GM23248 (cell line): ENCODE measurements at places on chromosomes 7 and 10. TPM values are rescaled to one million over a fixed set of nuclear protein-coding genes. Genes with fewer than 3 reads are reported as not detected.

GRCh38 chr7:37377231-37377630 lies 71.4 kb downstream of the ELMO1 start:
- no peak for DNase-seq

DNA sequence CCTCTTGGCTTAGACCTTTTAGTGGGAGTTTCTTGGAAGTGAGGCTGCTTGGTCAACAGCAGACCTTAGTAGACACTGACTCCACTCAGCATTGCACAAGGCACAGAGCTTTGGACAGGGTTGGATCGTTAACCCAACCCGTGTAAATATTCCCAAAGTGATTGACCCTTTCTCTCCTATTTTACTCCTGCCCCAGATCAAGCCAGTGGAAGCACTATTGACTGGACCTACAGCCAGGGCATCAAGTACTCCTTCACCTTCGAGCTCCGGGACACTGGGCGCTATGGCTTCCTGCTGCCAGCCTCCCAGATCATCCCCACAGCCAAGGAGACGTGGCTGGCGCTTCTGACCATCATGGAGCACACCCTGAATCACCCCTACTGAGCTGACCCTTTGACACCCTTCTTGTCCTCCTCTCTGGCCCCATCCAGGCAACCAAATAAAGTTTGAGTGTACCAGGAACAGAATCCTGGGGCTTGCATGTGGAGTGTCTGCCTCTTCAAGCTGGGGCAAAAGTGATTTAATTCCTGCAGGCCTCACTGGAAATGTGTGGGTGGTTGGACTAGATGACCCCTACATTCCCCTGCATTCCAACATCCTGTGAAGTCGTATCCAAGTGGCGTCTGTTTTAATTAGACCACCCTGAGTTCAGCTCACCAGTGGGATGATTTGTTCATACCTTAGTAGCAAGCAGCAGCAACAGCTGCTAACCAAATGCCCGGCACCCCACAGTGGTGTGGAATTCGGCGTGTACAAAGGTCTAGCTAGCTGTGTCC lies 7.5 kb downstream of the CPA1 start:
- DNase-seq = no peak

GAD2 gene
- not detected in 2 replicates for total RNA-seq

DNA sequence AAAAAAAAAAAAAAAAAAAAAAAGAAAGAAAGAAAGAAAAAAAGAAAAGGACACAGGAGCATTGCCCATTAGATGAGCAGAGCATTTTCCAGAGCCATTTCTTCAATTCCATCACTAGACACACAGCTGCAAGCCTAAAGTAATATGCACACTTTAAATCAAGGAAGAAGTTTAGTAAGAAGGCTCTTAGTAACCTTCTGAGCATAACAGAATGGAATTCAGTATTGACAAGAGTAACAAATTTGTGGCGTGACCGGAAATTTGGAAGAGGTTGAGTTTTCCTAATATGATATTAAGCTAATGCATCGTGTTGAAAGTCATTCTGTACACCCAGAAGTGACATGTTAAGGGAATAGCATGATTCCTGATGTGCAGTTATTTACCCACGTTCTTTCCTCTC lies 35.3 kb downstream of the SMURF1 start:
- DNase-seq = peak; percentile 86

DNA sequence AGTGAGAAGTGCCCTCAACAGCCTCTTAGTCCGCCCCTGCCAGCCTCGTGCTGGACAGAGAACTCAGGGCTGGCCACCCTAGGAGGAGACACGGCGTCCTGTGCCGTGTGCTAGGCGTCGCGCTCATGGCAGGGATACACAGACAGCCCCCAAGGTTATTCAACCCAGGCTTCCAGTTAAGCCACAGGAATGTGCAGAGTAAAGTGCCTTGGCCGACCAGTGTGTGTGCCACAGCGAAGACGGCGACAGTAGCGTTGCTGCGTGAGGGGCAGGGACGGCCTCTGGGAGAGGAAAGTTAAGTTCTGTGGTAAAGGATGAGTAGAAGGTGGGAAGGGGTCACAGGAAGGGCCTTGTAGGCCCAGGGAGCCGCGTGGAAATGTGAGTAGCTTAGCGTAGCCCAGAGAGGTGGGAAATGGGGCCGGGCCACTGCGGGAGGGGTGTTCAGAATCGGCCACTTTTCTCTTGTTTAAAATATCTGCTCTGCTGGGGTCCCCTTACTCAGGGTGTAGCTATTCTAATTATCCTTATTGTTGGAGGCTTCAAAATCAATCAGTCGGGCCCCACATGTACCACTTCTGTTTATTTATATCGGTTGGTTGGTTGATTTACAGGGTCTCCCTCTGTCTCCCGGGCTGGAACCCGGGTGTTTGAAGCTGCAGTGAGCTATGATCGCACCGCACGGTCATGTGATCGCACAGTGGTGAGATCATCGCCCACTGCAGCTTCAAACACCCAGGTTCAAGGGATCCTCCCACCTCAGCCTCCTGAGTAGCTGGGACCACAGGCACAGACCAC lies 24.5 kb downstream of the TMEM120A start:
- no peak for DNase-seq

FLNC gene
- 304 and 353 TPM in 2 replicates for total RNA-seq

GRCh38 chr7:75969182-75969581 lies 25.2 kb downstream of the TMEM120A start:
- DNase-seq = peak; percentile 57

GRCh38 chr10:31873724-31874123 lies 54.9 kb downstream of the ARHGAP12 start:
- no peak for DNase-seq

GPER1 gene
- 3.4 and 6.7 TPM in 2 replicates for total RNA-seq

DNA sequence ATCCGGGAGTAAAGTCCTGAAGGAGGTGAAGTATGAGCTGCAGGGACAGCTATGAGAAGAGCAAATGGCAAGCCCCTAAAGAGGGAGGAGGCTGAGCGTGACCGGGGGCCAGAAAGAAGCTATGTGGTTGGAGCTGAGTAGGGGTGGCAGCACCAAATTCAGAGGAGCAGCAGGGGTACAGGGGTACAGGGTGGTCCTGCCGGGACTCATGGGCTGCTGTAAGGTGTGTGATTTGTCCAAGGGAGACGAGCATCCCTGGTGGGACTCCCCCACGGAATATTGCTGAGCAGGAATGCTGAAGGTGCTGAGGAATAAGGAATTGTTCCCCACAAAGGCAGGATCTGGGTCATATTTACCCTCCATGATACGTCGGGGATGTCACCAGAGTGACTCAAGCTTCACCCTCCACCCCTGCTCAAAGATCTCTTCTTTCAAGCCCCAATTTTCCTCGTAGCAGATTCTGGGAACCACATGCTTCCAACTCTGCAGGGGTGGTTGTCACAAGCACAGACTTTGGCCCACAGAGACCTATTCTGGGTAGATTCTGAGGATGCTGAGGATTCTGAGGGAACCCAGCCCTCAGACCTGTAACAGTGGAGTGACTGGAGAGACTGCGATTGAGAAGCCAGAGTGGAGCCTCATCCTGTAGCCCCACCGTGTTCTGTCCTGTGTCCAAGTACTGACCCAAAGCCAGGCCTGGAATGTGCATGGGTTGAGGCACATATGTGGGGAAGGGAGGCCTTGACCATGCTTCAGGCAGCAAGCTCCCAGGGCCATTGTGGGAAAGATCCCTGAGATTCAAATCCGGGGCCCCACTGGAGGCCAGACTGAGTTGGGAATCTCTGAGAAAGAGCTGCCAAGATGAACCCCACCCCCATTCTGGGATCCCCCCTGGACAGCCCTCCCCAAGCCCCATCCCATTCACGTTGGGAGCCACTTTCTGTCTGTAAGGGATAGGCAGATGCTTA lies 4.2 kb downstream of the SFTPD start:
- no peak for DNase-seq

DNA sequence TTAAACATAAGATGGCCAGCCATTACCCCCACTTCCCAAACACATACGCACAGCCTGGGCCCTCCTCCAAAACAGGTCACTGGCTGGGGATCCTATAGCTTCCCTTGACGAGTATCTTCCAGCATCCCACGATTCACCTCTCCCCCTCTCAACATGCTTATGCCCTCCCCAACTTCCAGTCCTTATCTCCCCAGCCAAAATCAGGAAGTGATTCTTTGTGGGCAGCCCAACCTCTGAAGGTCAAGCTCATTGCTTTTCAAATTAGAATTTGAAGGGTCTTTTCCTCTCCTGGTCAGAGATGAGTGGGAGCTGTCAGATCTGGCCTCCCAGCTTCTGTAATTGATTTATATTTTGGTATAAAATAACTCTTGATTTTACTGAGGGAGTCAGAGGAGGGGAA lies 133.6 kb downstream of the ATXN7L1 start:
- no peak for DNase-seq
